ENCODE measurements at places on chromosomes 16 and 17.

- no peak for DNase-seq
Measured at GRCh38 chr16:81692021-81692420, 87.1 kb upstream of the PLCG2 start.

DNA sequence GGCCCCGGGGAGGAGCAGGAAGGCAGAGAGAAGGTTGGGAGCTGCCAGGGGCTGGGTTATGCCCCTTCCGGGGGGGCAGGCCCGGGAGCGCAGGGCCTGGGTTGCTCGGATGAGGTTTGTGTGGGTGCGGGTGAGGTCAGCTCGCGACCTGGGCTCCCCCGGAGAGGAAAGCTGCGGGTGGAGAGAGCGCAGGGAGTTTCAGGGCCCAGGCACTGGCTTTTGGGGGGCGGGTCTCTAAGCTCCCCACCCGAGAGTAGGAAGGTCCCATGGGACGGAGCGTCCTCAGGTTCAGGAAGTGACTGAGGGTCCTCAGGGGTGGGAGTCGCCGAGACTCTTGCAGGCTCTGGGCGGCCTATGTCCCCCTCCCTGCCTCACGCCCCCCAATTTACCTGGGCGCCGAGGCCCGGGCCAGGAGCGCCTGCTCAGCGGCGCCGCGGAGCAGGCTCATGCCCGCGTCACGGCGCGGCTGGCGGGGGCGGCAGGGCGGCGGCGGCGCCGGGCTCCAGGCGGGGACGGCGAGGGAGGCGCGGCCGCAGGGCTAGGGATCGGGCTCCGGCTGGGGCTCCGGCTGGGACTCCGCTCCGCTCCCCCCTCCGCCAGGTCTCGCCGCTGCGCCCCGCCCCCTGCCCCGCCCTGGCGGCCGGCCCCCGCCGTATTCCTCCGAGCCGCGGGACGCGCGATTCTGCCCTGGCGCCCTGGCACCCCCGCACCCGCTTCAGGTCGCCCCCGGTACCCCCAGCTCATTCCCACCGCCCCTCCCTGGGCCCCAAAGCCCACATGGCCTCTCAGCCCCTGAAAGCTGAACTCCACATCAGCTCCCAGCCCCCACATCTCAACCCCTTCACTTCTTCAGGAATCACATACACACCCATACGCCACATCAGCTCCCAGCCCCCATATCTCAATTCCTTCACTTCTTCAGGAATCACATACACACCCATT, at the start of gene DOK4:
TSS of gene DOK4 (minus strand) at position 578 of the 942 bp plus-strand sequence. CDS start 6,986 bp downstream, outside the sequence.
- peak; percentile 55 for DNase-seq

DNA sequence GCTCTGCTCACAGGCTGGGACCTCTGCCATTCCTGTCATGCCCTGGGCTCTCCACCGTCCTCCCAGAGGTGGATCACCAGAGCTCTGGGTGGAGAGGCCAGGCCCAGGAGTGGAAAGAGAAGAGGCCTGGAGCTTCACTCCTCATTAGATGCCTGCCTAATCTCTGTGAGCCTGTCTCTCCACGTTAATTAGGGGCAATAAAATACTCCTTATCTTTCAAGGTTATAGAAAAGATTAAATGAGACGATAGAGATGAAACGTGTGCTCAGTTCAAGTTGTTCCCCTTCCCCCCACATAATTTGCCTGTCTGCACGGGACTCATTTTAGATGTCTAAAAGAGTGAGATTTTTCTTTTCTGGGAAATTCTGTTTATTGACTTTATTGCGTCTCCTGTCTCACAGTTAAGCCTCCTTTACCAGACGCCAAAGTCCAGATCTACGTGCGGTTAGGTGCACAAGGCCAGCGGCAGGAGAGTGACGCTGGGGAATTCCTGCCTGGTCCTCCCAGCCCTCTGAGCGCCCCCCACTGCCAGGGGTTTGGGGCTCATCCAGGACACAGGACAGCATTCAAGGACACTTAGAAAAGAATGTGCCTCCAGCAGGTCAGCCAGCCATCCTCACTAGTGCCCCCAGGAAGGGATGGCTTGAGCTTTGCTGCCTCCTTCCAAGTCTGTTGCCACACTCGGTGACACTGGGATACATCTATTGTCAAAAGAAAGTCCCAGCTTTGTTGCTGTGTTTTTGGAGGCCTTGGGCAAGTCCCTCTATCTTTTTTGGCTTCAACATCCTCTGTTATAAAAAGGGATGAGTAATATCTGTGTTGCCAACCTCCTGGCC, 42.3 kb downstream of the TBX4 start:
- DNase-seq, result no peak

- peak; percentile 93 for DNase-seq
Measured at GRCh38 chr16:17313085-17313611, 157.6 kb downstream of the XYLT1 start.

DNA sequence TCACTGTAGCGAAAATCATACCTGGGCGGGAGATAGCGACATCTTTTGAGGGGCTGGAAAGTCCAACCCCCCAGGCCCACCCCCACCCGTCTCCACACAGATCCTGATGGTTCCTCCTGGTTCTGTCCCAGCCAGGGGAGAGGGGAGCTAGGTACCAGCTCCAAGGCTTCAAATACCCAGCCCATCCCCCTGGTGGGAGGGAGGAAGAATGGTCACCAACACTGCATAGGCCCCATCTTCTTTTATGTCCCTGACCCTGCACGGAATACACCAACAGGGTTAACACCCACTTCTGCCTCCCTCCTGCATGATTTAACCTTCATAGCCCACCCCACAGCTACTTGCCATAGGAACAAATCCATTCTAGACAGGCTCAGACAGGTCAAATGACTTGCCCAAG, 9.3 kb downstream of the HAP1 start:
- DNase-seq, result no peak

DNA sequence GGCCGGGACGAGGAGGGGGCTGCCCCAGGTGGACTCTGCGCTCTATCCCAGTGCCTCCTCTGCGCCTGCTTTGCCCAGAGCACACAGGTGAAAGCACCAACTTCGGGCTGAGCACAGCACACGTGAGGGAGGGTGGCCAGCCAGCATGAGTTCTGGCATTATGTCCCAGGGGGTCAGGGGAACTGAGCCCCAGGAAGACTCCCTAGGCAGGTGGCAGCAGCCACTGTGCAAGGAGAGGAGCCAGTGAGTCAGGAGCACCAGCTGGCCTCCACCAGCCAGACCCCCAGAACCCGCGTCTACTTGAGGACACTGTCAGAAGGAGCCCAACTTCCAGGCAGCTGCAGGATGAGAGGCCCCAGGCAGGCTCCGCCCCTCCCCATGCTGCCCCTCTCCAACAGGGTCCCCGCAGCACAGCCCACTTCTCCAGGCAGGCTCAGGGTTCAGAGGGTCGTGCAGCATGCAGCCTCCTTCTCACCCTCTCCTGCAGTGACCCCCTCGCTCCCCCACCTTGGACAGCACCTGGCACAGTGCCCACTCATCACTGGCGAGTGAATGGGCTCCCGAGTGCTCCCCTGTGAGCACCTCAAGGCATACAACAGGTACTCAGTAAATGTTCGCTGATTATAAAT, 44.2 kb upstream of the RASD1 start:
- DNase-seq, result no peak

- DNase-seq, result no peak
Measured at GRCh38 chr16:57571098-57571497, 28.7 kb downstream of the ADGRG5 start.

GRCh38 chr16:27428026-27428785, 26.2 kb downstream of the IL21R start:
- DNase-seq, result no peak

Measured in fibroblast of upper back skin (primary cell).